ENCODE measurements at places on chromosomes 4 and X. TPM values are rescaled to one million over a fixed set of nuclear protein-coding genes. Genes with fewer than 3 reads are reported as not detected.

CXorf58 gene
- total RNA-seq, result not detected

- DNase-seq, result no peak
- H3K27ac ChIP-seq, result no peak overlapping the region
- no peak overlapping the region for H3K4me3 ChIP-seq
- H3K4me1 ChIP-seq, result no peaks in the 10 kb centered on the region
These were observed 392.0 kb upstream of the INTU start for GRCh38 chr4:127240764-127241105.

GRCh38 chr4:70380578-70380977 lies 2.4 kb upstream of the SMR3B start:
- no peak overlapping the region for H3K4me3 ChIP-seq
- no peak overlapping the region for H3K27ac ChIP-seq
- no peaks in the 10 kb centered on the region for H3K4me1 ChIP-seq
- no peaks in the 10 kb centered on the region for H3K36me3 ChIP-seq
- H3K27me3 ChIP-seq, result no peaks in the 10 kb centered on the region

DNA sequence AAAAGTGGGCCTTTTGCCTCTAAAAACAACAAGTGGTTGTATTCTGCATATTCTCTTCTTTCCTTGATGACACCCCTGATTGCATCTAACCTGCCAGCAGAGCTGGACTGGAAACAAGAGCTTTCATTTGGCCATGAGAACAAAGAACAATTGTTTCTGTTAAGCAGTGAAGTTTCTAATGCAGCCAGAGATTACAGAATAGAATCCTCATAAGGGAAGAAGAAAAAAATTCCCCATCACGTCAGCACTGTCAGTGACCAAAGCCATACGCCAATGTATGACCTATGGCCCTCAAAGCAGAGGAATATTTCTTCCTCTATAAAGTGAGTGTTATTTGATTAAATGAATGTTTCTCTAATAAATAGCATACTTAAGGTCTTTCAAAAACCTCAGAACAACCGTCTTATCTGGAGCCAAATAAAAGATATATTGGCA lies 529.1 kb upstream of the INTU start:
- no peaks in the 10 kb centered on the region for H3K4me1 ChIP-seq
- no peak overlapping the region for H3K27ac ChIP-seq
- no peaks in the 10 kb centered on the region for H3K27me3 ChIP-seq
- no peak for DNase-seq

DNA sequence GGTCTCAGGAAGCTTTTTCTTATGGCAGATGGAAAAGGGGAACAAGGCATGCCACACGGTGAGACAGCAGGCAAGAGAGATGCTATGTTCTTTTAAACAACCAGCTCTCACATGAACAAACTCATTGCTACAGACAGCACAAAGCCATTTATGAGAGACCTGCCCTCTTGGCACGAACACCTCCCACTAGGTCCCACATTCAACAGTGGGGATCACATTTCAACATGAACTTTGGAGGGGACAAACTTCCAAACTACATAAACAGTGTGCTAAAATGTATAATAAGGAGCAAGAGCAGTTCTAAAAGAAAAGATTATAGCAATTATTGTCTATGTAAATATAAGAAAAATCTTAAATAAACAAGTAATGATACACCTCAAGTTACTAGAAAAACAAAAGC lies 391.8 kb upstream of the CPXCR1 start:
- no peaks in the 10 kb centered on the region for H3K27me3 ChIP-seq
- H3K4me3 ChIP-seq, result no peak overlapping the region
- H3K27ac ChIP-seq, result no peak overlapping the region

DNA sequence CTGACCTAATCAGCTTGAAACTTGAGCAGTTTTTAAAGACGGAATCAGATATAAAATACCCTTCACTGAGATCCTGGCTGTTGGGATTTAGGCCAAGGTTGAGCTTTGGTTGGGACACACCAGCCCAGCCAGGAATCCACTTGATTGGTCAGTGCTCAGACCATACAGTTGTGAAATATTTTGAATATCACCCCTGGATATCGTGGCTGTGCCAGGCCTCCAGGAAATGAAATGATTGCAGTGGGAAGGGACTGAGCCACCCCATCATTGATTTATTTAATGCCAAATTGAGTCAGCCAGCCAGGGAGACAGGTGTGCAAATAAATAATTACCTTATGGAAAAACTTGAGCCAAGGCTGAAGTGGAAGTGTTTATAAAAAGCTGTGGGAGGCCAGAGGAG lies 128.4 kb upstream of the SCML1 start:
- H3K36me3 ChIP-seq, result peaks cover 17% of the 10 kb centered on the region
- peak; percentile 72 for DNase-seq
- H3K4me3 ChIP-seq, result peak overlapping the region; percentile 36
- H3K27ac ChIP-seq, result peak overlapping the region; percentile 93
- H3K27me3 ChIP-seq, result no peaks in the 10 kb centered on the region
- peaks cover 62% of the 10 kb centered on the region for H3K4me1 ChIP-seq

- H3K4me3 ChIP-seq, result no peak overlapping the region
- no peaks in the 10 kb centered on the region for H3K4me1 ChIP-seq
- no peak for DNase-seq
- no peaks in the 10 kb centered on the region for H3K36me3 ChIP-seq
- no peak overlapping the region for H3K27ac ChIP-seq
- no peaks in the 10 kb centered on the region for H3K27me3 ChIP-seq
These were observed 382.2 kb upstream of the SPOCK3 start for GRCh38 chr4:167616476-167616875.

Measured in Calu3 (cell line).